Esophagus squamous epithelium (tissue), 5 donors: ENCODE measurements at places on chromosomes 3 and 15.

DNA sequence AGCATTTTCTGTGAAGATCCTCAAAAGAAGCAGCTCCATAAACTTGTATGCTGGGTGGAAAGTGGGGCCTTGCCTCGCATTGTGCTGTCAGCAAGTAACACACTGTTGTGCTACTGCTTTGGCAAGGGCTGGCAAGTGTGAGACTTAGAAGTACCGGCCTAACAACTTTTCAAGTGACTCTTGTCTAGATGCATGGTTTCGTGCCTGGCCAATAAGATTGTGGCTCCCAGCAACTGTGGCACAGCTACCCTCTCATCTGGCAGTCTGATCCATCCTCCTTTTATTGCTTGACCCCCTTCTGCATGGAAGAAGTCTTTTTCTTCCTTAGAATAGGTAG, 79.4 kb upstream of the VEPH1 start:
- DNase-seq: no peak

- DNase-seq: no peak
Observed at GRCh38 chr3:20575146-20575545, 389.1 kb upstream of the SGO1 start.

DNA sequence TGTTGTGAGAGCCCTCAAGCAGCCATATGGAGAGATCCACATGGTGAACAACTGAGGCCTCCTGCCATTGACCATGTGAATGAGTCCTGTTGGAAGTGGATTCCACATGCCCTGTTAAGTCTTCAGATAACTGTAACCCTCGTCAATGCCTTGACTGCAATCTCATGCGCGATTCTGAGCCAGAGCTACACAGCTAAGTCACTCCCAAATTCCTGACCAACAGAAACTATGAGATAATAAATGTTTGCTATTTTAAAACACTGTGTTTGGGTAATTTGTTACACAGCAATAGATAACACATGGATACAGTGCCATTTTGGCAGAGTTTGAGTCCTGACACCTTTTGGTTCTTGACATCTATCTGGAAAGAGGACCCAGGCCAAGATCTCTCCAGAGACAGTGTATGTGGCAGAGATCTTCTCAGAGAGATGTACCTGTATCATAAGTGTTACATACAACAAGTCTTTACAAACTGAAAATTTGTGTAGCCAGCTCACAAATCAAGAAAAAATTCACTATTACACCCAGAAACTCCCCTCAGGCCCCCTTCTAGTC, 34.5 kb upstream of the BNC1 start:
- DNase-seq: no peak

DNA sequence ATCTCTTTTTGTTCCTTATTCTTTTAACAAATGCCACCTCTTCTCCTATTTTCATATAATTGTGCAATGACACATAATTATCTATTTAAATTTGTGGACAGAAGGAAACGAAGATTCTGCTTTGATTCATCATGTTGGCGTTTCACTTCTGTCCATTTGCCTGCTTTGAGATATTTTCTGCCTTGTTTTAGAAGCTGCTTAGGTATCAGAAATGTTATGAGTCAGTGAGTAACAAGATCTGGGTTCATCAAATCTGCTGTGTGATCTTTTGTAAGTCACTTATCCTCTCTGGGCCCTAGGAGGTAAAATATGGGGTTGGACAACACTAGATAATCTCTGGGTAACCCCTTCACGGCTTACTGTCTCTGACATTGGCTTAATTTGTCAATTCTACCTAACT, 7.3 kb upstream of the MINDY4B start:
- no peak for DNase-seq

DNA sequence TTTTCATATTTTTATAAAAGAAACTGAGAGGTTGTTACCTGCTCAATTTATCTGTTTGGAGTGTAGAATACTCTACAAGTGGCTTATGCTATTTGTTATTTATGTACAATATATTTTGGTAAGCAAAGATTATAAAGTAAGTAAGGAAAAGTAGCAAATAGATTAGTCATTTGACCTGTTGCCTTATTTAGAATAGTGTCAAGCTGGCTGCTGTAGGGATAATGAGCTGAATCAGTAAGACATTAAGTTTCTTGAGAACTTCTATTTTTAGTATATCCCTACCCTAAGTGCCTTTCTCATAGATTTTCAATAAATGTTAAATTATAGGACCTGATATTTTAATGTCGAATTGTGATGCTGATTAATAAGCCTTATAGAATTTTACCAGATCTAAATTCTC, 37.2 kb downstream of the ECT2 start:
- DNase-seq: no peak

DNA sequence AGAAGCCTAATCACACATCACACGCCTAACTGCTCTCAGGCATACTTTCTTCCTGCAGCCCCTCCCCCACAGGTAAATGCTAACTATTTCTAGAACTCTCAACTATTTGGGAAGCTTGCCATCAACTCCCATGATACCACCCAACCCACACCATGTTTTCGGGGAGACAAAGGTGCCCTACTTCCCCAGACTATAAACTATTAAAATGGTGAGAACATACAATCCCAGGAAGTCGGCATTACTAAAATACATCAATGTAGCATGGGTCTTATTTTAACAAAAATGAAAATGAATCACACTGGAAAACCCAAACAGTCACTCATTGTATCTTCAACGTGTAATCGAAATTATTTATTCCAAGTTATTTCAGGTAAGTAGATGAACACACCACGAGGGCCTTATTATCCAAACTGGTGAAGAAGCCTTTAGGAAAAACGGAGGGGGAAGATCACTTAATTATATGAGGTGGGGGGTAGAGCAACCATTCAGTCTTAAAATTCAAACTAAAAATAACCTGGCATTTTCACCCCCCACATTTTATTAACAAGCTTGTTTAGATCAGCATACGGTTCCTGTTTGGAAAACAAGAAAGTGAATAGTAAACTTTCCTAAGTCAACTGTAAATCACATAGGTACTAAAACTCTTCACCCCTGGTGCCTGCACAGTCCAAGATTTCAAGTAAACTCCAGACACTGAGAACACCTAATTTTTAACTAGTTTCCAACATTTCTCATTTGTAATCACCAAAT, 1.9 kb downstream of the TBL1XR1 start:
- no peak for DNase-seq

DNA sequence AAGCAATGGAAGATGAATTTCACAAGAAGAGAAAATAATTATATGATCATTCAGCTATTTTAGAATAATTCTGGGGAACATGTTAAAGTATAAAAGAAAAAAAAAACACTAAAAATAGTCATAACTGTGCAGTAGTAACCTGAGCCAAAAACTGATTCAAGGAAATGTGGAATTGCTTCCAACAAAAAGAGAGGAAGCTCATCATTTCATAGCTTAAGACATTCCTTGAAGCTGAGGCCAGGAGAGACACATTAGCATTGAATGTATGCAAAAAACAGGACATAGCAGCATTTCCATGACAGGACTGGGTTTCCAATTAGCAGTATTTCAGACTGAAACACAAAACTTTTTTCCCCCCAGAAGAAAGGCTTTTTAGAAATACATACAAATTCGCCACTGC, 27.7 kb upstream of the LRRN1 start:
- no peak for DNase-seq

- DNase-seq: no peak
Observed at GRCh38 chr15:83733206-83733605, 79.3 kb downstream of the ADAMTSL3 start.

- no peak for DNase-seq
Observed at GRCh38 chr3:123380261-123380660, 68.6 kb downstream of the ADCY5 start.

DNA sequence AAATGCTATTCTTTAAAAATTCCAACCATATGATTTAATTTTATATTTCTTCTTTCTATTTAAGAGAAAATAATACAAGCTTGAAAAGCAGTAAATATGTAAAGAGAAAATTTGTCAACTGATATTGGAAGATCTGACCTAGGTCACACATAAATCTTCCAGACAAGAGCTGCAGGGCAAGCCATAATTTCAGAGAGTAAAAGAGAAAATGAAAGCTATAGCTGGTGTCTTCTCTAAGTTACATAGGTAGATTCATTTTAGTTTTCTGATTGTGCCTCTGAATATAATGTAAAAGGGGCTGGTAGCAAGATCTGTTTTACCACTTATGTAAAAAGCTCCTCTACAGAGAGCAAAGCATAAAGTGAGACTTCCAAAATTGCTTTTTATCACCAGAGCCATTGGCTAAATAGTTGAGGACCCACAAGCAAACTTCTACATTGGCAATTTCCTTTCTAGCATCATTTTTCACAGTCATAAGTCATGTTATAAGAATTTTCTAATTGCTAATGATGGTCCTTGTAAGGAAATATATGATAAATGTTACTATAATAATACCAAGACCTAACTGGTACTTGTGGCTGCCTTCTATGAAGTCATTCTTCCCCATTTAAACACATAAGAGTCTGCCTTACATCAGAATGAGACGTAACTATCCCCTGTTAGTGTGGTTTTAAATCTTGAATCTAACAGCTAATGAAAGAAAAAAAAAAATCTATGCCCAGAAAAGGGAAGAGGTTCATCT, 80.8 kb upstream of the SKOR1 start:
- DNase-seq: no peak

- no peak for DNase-seq
Observed at GRCh38 chr3:30129765-30130164, 476.6 kb upstream of the TGFBR2 start.

GRCh38 chr15:32723171-32723948, 5.6 kb downstream of the GREM1 start:
- no peak for DNase-seq

GRCh38 chr15:41847981-41848380, 9.3 kb downstream of the PLA2G4B start:
- no peak for DNase-seq

GRCh38 chr15:75353604-75354003, 6.8 kb downstream of the NEIL1 start:
- no peak for DNase-seq

DNA sequence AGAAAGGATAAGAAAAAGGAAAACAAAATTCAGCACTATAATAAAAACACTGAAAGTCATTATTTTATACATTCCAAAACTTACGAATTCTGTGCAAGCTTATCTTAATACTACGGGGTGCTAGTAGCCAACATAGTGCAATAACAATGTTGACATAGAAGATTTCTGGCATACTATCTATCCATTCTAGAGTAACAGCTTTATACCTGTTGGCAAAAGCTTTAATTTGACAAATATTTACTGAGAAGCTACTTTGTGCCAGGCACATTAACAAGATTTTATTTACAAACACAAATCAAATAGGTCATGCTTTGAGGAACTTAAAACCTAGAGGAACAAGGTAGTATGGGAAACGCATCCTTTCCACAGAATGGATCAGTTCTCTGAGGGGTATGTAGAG, 1.1 kb downstream of the ACKR4 start:
- DNase-seq: no peak

DNA sequence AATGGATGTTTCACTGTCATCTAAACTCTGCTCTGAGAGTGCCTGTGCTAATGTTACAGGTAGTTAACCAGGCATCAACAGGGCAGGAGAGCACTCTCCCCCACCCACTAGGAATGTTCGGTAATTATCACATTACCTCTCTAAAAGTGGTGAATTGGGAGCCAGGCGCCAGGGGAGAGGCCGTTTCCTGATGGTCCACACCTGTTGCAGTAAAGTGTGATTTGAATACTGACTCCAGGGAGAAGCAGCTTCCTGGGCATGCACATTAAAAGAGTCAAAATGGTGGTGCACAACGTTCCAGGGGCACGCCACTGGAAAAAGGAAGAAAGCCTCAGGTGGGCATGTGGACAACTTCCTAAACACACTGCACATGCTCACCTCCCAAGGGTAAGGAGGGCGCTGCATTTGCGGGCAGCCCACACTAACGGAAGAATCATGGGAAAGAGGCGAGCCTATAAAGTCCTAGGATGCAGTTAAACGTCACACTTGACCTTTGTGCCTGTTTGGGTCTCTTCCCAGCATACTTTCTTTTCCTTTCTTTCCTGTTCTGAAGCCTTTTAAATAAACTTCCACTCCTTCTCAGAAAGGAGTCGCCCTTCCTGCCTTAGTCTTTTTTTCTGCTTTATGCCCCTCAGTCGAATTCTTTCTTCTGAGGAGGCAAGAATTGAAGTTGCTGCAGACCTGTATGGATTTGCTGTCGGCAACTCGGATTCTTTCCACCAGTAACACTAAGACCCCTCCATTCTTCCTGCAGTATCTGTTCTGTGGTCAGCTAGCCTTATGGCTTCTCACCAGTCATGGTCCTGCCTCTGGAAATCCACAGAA, 28.9 kb upstream of the GPD1L start:
- DNase-seq: no peak

DNA sequence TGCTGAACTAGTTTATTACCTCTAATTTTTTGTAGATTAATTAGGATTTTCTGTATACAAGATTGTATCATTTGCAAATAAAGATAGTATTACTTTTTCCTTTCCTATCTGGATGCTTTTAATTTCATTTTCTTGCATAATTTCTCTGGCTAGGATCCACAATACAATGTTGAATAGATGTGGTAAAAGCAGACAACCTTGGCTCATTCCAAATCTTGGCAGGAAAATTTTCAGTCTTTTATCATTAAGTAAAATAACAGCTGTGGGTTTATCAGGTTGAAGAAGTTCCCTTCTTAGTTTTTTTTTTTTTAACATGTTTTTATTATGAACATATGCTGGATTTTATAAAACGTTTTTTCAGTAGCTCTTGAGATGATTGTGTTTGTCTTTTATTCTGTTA, 422.6 kb downstream of the AGBL1 start:
- no peak for DNase-seq

GRCh38 chr3:148186881-148187280, 510.8 kb upstream of the AGTR1 start:
- no peak for DNase-seq

- DNase-seq: no peak
Observed at GRCh38 chr3:46902188-46902631, 24.7 kb downstream of the PTH1R start.

GRCh38 chr15:73596174-73596573, 37.0 kb downstream of the NPTN start:
- no peak for DNase-seq

DNA sequence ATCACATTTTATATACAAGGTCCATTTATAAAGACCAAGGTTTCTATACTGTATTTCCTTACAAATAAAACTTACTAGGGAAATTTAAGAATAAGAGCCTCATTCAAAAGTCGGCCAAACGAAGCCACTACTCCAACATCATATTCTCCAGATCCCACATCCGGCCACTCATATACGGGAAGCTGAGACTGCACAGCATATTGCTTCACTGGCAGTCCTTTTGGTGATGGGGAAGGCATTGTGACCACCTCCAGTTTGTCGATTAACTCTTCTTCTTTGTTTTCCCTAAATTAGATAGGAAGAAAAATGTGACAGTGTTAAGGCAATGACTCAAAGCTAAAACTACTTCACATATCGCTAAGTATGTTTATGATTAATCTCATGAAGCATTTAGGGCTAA, 2.7 kb downstream of the MTFMT start:
- DNase-seq: no peak
